ENCODE measurements at places on chromosomes 11 and 22.

GRCh38 chr11:55697817-55698216 is 35.8 kb downstream of the OR4C6 start:
- DNase-seq: no peak

GRCh38 chr11:77593883-77594282 is 4.1 kb downstream of the AQP11 start:
- DNase-seq: no peak

DNA sequence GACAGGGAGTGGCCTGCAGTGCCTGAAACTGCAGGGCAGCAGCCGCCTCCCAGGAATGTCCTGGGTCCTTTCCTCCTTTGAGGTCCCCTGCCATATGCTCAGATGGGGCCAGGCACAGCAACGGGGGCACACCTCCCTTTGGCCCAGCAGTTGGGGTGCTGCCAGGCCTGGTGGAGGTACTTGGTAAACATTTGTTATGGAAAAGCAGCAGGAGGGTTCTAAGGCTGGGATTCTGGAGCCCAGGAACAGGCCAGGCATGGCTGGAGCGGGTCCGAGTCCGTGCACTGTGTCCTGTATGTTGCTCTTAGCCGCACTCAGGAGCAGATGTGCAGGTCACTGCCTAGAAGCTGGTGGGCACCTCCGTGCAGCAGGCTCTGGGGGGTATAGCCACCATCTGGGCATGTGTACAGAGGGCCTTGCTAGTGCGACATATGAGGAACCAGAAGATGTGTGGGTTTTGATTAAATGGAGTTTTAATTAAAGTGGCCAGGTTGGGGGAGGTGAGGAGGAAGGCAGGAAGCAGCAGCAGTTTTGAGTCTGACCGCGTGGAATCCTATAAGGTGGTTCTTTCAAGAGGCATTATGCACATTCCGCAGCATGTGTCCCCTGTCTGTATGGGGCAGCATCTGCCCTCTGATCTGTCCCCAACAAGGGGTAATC is 1.5 kb downstream of the ADORA2A start:
- DNase-seq: no peak

DNA sequence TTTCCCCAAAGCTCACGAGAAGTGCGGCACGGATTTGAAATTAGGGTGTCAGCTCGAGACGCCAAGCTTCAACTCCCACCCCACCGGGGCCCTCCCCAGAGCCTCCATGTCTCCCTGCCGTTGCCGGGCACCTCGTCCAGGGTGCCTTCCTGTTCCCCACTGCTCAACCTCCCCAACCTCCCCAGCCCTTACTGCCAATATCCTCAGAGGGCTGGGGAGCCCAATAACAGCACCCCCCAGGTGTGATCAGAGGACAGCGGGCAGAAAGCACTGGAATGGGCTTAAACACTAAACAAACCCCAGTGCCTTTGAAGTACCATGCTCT is 1336.4 kb downstream of the TBC1D22A start:
- peak; percentile 68 for DNase-seq

DNA sequence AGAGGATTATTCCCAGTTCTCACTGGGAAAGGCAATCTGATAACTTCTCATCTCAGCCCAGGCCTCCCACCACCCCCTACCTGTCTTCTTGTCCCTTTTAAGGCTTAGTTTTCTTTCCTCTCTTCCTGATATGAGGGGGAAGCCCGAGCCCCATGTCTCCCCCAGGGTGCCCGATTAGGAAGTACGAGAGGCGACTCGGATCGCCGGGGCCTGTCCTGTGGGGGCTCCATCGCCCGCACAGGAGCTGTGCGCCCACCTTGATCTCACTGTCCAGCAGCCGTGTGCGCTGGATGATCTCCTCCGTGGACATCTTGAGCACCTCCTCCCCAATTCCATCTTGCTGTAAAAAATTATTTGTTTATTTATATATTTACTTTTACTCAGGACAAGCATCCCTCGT is 628 bp downstream of the PSMC3 start:
- DNase-seq: no peak

DNA sequence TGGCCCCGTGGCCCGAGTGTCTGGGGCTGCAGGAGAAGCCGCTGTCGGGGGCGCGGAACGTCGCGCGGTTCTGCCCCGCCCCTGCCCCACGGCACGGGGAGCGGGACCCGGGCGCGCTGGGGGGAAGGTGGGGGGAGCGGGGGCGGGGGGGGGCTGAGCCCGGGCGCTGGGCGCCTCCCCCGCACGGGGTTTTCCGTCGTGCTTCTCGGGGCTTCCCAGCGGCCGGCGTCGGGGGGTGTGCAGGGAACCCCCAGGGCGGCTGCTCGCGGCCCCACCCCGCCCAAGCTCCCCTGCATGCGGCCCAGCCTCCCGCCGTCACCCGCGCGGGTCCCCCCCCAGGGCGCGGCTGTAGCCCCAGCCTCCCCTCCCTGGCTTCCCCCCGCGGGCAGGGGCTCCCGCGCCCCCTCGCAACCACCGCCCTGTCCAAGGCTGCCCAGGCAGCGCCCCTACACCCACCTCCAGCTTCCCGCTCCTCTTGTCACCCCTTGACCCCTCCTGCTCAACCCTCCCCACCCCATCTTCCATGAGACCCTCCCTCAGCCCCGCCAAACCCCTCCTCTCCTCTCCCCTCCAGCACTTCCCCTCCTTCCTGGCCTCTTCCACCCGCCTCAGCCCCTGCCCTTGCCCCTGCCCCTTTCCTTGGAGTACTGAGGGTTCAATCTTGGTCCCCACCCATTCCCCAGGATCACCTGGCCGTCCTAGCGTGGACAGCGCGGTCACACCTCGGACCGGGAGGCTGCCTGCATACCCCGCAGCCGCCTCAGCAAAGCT is 1.7 kb downstream of the IL17REL start:
- peak; percentile 76 for DNase-seq

- no peak for DNase-seq
Observed at GRCh38 chr11:76033699-76034098, 172.6 kb downstream of the WNT11 start.

DNA sequence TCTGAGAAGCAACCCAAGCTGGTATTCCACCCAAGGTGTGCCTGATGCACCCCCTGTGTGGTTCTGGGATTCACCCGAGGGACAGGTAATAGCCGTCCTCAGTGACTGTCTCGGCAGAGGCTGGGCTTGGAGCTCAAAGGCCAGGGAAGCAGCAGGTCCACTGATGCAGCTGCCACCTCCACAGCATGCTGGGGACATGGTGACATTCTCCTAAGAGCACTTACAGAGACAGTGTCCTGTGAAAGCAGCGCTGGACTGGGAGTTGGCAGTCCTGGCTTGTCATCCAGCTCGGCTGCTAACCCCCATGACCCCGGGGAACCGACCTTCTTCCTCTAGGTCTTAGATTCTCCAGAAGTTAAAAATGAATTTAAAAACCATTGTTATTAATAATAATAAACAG is 72.8 kb downstream of the RPUSD4 start:
- no peak for DNase-seq

DNA sequence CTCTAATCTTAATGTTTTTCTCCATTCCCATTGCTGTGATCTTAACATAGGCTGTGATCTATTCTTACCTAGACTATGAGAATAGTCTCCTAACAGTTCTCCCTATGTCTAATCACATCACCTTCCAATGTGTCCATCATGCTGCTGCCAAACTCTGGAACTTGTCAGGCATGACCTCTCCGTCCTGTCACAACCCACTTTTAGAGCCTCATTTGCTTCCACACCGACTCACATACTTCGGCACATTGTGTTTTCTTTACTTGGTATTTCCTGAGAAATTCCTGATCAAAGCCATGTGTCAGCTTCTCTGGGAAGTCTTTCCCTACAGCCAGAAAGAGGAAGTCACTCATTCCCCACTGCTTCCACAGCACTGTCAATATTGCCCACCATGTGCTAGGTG is 40.5 kb upstream of the BIRC3 start:
- DNase-seq: no peak

DNA sequence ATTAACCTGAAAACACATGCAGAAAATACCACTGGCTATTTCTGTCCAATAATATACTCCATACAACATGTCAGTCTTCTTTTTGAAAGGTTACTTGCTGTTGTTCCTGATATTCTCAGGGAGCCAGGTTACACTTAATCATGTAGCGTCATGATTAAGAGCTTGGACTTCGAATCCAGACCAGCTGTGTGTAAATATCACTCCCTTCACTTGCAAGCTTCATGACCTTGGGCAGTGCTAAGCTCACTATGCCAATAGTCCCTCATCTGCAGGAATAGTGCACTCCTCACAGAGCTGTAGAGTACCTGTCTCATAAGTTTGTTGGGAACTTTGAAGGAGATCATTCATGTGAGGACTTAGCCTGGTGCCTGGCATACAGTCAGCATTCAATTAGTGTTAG is 1.9 kb downstream of the HTR3B start:
- DNase-seq: no peak

- no peak for DNase-seq
Observed at GRCh38 chr22:50704510-50705218, 32.0 kb downstream of the SHANK3 start.

- no peak for DNase-seq
Observed at GRCh38 chr11:5242933-5243815, 6.5 kb downstream of the HBG1 start.

DNA sequence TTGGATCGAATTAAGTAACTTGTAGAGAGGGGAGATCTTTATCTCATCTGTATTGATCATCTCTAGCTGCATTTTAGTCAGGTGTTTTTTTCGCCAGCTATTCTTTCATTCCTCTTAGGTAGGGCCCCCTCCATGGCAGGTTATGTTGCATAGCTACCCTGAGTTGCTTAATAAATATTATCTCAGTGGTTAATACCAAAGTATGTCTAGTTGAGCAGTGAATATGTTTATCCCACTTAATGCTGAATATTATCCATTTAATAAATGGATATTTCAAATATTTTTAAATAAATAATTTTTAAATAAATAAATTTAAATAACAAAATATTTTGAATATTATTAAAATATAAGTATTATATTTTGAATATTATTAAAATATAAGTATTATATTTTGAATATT is 9.6 kb downstream of the PRRG4 start:
- DNase-seq: no peak

GRCh38 chr11:131246663-131247062 is 123.8 kb upstream of the NTM start:
- peak; percentile 4 for DNase-seq

DNA sequence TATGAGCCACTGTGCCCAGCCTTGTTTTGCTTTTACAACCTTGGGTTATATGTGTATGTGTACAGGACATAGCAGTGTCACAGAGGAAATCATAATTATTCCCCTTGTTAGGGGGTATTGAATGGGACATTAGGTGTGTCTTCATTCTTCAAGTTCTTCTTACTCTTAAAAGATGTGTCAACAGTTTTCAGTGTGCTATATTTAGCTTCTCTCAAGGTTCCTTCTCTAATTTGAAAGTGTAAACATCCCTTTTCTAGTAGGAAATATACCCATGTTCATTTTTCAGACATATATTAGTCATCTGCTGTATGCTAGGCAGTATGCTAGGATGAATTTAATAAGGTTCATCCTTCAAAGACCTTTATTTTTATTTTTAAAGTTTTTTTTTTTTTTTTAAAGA is 17.1 kb downstream of the PCF11 start:
- DNase-seq: no peak

Measured in GM06990 (cell line).